ENCODE measurements at places on chromosomes 16 and 17. TPM values are rescaled to one million over a fixed set of nuclear protein-coding genes. Genes with fewer than 3 reads are reported as not detected.

The IGSF6 gene
- not detected for total RNA-seq

The ASPHD1 gene
- total RNA-seq, result 11.2 TPM

The SLC52A1 gene
- 0.18 TPM for total RNA-seq

The VASN gene
- 123 TPM for total RNA-seq

The COQ7 gene
- total RNA-seq, result 6.6 TPM

The TNS4 gene
- 0.16 TPM for total RNA-seq

The TEX19 gene
- total RNA-seq, result not detected

The MYL4 gene
- not detected for total RNA-seq

The EME1 gene
- total RNA-seq, result 5.6 TPM

The TMEM92 gene
- total RNA-seq, result not detected

The ERN2 gene
- total RNA-seq, result 0.18 TPM

The SALL1 gene
- total RNA-seq, result 1.3 TPM

The ADORA2B gene
- 170 TPM for total RNA-seq

Measured in cardiac atrium fibroblast (primary cell).